ENCODE measurements at places on chromosomes 3 and 15.

GRCh38 chr3:111926266-111926676 is 52.6 kb upstream of the ABHD10 start:
- no peak for DNase-seq

DNA sequence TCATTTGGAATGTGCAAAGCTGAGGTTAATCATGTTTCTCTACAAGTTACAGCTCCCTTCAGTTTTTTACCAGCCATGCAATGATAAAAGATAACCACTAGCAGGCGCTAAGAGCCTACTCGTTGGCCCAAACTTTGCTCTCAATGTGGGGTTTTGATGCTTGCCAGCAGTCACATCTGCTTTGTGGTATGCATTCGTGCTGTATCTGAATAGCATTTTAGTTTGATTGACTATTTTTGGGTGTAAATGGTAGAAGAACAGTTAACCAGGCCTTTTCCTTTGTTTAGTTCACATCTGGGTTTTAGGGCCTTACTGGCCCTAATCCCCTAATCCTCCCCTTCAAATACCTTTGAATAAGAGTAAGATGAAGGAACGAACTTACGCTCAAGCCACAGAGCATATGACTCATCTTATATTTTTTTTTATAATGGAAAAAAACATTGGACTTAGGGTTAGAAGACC is 4.4 kb upstream of the CLDN11 start:
- peak; percentile 99 for DNase-seq

DNA sequence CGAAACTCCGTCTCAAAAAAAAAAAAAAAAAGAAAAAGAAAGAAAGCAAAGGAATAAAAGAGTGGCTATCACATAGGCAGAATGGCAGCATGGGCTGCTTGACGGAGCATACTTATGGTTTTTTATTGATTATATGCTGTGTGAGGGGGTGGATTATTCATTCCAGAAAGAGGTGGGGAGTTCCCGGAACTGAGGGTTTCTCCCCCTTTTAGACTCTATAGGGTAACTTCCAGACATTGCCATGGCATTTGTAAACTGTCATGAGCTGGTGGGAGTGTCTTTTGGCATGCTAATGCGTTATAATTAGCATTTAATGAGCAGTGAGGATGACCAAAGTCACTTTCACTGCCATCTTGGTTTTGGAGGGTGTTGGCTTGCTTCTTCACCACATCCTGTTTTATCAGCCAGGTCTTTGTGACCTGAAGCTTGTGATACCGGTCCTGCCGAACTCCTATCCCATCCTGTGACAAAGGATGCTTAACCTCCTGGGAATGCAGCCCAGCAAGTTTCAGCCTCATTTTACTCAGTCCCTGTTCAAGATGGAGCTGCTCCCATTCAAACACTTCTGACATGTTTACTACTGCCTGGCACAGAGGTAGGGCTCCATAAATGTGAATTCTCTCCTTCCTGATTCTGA is 15.8 kb upstream of the ABHD17C start:
- DNase-seq: no peak

DNA sequence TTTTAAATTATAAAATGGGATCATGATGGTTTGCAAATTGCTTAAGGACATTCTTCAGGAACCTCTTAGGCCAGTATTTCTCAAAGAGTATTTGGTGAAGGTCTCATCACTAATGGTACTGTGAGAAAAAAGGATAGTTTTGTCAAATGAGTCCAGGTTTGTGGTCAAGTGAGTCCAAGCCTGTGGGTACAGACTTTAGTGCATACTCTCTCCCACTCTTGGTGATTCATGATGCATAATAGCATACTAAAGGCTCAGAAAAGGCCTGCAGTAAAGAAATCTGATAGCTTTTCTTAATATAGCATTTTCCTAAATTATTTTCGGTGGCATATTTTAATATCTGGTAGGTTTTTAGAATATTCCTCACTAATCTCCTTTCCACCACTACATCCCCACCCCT is 20.0 kb downstream of the BOC start:
- DNase-seq: no peak

DNA sequence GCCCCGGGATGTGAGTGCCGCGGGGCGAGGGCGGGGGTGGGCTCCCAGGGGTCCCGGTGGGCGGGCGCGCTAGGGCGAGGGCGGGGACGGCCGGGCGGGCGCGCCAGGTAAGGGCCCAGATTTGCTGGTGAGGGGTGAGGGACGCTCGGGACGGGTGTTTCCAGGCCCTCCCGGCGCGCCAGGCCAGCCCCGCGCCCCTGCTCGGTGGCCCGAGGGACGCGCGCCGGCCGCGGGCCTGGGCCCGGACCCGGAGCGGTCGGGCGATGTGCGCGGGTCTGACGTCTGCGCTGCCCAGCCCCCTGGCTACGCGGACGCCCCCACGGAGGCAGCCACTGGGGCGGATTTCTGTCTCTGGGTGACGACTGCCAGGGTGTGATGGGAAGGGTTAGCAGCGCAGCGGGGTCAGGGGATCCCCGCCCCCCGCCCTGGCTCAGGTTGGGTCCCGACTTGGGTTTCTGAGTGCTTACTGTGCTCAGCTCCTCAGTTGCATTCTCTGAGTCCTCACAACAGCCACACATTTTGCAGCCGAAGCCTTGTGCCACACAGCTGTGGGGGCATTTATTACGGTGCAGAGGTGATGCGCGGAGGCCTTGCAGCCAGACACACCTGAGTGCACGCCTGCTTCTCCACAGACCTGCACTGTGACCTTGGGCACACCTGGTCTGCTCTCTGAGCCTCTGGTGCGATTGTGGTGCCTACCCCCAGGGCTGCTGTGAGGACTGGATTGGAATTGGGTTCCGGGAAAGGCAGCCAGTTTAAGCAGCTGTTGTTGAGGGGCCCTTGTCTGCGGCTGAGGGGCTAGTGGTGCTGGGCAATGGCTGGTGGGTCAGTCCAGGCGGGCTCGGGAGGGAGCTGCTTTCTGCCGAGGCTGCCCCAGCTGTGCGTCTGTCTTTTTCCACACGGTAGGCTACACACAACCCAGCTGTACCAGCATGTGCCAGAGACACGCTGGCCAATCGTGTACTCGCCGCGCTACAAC is 523 bp downstream of the HDAC11 start:
- no peak for DNase-seq

DNA sequence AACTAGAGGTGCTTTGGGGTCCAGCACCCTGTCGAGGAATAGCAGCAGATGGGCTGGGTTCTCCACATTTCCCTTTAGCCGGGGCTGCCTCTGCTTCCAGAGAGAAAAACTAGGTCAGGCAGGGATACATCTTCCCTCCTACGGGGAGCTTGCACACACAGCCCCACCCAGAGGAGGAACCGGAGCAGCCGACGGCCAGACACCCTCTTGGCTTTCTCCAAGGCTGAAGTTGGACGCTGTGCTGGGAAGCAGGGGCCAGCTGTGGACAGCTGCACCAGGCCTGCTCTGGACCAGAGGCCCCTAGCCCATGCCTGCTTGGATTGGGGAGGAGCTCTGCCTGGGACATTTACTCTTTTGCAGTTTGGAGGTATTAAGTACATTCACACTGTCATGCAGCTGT is 44.7 kb upstream of the NR2C2 start:
- DNase-seq: no peak

DNA sequence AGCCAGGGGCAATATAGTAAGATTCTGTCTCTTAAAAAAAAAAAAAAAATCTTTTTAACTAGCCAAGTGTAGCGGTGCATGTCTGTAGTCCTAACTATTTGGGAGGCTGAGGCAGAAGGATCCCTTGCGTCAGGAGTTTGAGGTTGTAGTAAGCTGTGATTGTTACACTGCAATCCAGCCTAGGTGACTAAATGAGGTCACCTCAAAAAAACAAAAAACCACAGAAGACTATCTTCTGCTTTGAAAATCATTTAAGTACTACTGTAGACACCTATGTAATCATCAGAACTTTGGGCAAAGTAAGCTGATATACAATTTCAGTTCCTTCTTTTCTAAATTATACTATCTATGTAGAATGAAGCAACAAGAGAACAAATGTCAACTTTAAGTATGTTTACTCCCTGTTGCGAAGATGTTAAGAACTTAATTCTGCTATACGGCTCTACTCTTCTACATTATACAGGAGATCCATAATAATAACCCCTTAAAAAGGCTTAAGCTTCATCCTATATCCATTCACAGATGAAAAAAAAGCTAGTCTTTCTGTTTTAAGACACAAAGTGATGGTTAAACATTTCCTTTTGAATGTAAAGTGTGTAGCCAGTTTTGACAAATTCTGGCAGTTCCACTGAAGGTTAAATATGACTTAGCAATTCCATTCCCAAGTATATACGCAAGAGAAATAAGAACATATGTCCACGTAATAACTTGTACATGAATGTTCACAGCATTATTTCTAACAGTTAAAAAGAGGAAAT is 15.2 kb downstream of the DAZL start:
- no peak for DNase-seq

DNA sequence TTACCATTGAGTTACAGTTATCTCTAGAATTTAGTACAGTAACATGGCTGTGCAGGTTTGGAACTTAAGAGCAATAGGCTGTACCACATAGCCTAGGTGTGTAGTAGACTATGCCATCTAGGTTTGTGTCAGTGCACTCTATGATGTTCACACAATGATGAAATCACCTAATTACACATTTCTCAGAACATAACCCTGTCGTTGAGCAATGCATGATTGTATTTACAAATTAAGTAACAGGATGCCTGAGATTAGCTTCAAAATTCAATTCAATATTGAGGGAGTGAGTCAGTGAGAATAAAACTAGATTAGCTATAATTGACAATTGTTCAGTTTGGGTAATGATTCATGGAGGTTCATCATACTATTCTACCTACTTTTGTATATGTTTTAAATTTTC is 633.8 kb downstream of the IGSF11 start:
- no peak for DNase-seq

GRCh38 chr3:7194071-7194835 is 333.3 kb downstream of the GRM7 start:
- no peak for DNase-seq

DNA sequence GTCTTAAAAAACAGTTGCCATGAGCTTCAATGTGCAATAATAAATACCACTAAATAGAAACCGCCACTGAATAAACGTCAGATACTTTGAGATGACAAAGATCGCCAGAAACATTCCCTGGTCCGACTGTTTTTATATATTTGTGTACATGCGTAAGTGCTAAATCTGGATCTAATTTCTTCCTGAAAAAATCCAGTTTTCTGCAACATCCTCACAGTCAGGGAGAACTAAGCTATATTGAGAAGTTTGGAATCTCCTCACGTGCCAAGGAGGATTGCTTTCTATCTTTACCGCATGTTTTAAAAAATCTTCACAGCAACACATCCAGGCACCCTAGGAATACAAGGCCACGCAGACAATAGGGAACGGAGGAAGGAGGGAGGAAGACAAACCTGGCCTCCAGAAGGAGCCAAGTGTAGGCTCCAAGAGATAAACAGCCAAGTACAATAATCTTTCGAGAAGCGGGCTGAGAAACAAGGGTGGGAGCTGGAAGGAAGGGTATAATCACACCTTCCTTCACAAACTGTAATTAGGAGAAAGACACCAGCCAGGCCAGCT is 5.7 kb downstream of the VGLL4 start:
- peak; percentile 90 for DNase-seq

DNA sequence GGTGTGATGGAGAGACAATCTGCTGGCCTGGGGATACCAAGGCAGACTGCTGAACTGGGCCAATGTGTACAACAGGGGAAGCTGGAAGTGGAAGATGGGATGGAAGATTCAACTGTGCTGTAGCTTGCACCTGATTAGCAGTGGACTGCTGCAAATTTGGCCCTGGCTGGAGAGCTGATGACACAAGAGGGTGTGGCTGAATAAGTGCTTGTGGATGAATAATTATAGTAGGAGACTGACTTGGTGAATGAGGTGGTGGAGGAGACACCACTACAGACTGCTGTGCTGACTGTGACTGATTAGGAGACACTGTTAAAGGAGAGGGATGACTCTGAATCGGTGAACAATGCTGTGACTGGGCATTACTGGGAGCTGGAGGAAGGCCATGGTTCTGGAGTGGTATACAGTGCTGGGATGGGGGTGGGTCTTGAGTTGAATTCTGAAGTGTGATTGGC is 52.5 kb downstream of the PHC3 start:
- no peak for DNase-seq

DNA sequence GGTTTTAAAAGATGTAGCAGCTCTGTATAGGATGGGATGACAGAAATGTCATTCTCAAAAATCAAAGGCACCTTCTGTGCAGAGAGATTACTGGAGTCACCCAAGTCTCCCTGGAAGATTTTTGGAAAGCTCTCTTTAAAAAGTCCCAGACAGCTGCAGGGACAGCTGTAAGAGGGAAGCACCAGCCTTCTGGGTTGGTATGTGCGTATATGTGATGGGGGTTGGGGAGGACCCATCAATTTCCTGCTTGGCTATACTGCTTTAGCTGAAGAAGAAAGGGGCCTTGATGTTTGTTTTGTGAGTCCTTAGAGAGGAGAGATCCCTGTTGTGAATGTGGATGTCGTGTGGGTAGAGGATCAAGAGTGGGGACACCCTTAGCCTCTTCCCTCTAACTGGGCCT is 5.4 kb upstream of the SEC11A start:
- DNase-seq: no peak

DNA sequence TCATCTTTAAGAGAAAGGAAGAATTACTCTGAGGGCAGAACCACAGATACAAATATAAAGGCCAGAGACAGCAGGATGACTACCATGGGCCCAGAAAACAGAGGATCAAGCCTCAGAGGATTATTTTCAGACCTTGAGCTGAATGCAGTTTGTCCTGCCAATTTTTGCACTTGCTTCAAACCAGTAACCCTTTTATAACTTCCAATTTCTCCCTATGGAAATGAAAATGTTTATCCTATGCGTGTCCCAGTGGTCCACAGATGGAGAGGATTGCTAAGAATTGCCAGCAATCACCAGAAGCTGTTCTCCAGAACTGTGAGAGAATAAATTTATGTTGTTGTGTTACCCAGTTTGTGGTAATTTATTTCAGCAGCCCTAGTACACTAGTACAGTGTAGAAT is 26.4 kb upstream of the MME start:
- DNase-seq: no peak

- no peak for DNase-seq
These were observed 51.9 kb downstream of the RHCG start for GRCh38 chr15:89444241-89445225.

DNA sequence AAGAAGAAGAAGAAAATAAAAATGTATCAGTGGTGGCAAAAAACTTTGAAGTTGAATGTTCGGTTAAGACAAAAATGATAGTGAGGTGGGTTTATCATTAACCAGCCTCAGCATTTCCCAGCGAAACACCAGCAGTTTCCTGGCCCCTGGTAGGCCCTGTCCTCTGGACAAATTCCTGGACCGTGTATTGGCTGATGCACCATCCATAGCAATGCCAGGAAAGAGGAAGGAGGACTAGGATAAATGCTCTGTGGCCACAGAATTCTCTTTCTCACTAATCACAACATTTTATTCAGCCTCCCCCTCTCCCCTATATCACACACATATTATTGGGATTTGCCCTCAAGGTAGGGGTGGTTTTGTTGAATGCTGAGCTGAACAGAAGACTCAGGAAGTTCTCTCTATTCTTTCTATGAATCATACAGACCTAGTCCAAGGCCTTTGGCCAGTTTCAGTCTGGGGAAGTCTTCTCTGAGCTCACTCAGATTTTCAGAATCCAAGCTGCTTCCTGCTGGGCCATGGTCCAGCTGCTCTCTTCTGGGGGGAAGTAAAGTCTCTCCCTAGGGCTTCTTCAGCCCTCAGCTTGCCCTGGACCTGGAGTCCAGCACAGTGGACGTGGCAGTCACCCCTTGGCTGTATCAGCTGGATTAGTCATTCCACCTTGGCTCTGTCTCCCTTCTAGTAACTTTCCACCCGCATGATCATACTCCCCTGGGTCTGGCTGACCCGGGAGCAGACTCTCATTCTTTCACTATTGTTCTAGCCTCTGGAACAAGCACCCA is 27.6 kb downstream of the SLC28A1 start:
- peak; percentile 71 for DNase-seq

- DNase-seq: no peak
These were observed 3.0 kb upstream of the COL8A1 start for GRCh38 chr3:99635348-99635747.

- no peak for DNase-seq
These were observed 116.2 kb downstream of the ROBO1 start for GRCh38 chr3:79651536-79652065.

Measured in fibroblast of skin of left quadriceps (primary cell).